GM23338 (cell line): ENCODE measurements at places on chromosomes 7 and 10.

- no peaks in the 10 kb centered on the region for H3K27me3 ChIP-seq
- H3K4me3 ChIP-seq: no peak overlapping the region
- no peak for DNase-seq
- H3K4me1 ChIP-seq: no peaks in the 10 kb centered on the region
Measured at GRCh38 chr7:264541-265191, 25.3 kb upstream of the FOXL3 start.

DNA sequence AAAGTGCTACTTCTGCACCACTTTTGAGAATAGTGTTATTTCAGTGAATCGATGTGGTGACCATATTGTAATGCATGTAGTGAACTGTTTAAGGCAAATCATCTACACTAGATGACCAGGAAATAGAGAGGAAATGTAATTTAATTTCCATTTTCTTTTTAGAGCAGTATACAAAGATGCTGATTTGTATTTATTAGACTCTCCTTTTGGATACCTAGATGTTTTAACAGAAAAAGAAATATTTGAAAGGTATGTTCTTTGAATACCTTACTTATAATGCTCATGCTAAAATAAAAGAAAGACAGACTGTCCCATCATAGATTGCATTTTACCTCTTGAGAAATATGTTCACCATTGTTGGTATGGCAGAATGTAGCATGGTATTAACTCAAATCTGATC, 110.4 kb downstream of the CFTR start:
- no peaks in the 10 kb centered on the region for H3K4me1 ChIP-seq
- no peaks in the 10 kb centered on the region for H3K27me3 ChIP-seq
- no peaks in the 10 kb centered on the region for H3K36me3 ChIP-seq
- no peak overlapping the region for H3K4me3 ChIP-seq
- DNase-seq: no peak
- H3K27ac ChIP-seq: no peak overlapping the region

DNA sequence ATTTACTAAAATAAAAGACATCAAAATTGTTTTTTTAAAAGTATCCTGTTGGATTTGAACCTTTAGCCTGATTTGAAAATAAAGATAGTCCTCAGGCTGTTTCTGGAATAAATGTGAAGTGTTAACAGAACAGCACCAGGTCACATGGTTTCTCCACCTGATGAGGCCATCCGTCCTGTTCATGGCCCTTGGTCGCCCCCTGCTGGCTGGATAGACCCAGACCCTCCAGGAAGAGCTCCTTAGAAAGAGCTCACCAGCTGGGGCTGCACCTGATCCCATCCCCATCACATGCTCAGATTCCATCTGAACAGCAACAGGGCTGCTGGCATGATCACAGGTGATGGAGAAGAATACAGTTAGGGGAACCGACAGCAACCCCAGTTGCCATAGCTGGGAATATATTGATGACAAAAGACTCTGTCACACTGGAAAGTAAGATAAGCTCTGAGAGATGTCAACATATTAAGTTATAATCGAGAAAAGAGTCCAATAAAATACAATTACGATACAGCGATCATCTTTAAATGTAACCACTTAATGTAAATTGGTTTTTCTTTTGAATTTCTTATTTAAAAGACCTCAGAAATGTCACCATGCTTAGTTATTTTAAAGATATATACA, 4.8 kb downstream of the OR2A14 start:
- no peak overlapping the region for H3K27ac ChIP-seq
- no peak overlapping the region for H3K4me3 ChIP-seq
- peak; percentile 96 for DNase-seq
- no peaks in the 10 kb centered on the region for H3K27me3 ChIP-seq
- H3K4me1 ChIP-seq: no peaks in the 10 kb centered on the region
- H3K36me3 ChIP-seq: no peaks in the 10 kb centered on the region

DNA sequence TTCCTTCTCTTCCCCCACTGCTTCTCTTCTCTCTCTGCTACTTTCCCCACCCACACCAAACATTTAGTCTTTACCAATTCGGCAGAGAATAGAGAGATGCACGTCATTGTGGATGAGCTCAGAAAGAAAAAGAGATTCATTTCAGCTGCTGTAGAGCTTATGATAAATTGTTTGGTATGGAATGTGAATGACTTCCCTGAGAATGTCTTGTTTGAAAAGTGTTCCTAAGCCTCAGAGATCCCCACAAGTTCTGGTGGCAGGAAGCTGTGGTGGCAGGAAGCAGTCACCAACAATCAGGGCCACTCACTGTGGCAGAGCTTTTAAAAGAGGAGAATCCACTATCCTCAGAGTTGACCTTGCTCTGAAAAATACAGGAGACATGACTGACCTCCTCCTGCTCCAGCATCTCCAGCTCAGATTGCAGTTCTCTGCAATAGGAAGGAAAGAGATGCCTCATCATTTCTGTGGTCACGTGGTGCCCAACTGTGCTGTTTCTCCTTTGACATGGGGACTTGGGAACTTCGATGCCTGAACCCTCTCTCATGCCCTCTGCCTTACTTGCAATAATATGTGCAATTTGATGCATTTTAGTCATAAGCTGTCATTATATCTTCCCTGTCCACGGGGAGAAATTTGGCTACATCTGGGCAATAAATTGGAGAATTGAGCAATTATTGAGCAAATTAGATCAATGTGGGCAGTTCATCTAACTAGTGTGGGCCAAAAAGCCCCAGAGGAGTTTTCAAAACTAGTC, 76.5 kb downstream of the BMPER start:
- no peak overlapping the region for H3K27ac ChIP-seq
- H3K4me1 ChIP-seq: no peaks in the 10 kb centered on the region
- H3K27me3 ChIP-seq: no peaks in the 10 kb centered on the region

GRCh38 chr10:104441329-104442000, 87.8 kb downstream of the CFAP58 start:
- H3K36me3 ChIP-seq: no peaks in the 10 kb centered on the region
- no peak for DNase-seq
- no peaks in the 10 kb centered on the region for H3K4me1 ChIP-seq

DNA sequence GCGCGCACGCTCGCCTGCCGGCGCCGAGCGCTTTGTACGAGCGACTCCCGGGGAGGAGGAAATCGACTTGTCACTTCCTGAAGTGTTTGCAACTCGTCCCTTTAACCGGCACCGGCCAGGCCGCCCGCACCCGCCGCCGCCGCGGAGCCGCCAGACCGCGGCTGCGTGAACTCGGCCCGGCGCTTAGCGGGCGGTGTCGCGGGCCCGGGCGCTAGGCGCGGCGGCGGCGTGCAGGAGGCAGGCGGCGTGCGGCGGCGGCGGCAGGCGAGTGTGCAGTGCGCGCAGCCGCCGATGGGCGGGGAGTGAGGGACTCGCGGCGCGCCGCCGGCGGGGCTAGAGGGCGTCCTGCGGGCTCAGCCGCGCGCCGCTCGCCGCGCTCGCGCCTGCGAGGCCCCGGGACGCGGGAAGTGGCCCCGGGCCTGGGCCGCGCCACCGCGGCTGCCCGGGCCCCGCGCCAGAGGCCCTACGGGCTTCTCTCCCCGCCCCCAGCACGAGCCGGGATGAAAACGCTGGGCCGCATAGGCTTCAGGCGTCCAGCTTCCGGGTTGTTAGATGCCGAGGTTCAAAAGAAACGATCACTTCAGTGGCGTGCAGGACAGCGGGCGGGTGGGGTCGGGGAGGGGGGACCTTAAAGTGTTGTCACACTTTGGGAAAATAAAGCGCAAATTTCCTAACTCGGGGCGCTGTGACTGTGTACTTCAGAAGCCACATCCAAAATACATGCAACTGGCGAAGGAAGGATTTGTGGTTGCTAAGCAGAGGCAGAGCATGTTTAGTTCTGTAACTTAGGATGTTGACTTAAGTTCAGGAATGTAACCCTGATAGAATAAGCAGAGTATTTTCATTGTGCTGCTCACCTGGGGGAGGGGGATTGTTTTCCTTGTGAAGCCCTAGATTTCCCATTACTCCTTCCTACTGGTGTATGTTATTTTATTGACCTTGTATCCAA, at the start of gene FAM53B:
Gene FAM53B (minus strand): TSS at position 277 of the 949 bp plus-strand sequence. CDS start 37,665 bp downstream, outside the sequence.
- H3K4me1 ChIP-seq: peaks cover 36% of the 10 kb centered on the region
- H3K36me3 ChIP-seq: no peaks in the 10 kb centered on the region
- H3K27me3 ChIP-seq: peaks cover 22% of the 10 kb centered on the region
- DNase-seq: peak; percentile 87

GRCh38 chr7:105097619-105098018, 83.6 kb downstream of the KMT2E start:
- H3K36me3 ChIP-seq: 0 out of 2 replicates have a peak, but pooled peaks cover 8% of the 10 kb centered on the region
- H3K27me3 ChIP-seq: no peaks in the 10 kb centered on the region
- H3K4me1 ChIP-seq: no peaks in the 10 kb centered on the region
- no peak overlapping the region for H3K27ac ChIP-seq

DNA sequence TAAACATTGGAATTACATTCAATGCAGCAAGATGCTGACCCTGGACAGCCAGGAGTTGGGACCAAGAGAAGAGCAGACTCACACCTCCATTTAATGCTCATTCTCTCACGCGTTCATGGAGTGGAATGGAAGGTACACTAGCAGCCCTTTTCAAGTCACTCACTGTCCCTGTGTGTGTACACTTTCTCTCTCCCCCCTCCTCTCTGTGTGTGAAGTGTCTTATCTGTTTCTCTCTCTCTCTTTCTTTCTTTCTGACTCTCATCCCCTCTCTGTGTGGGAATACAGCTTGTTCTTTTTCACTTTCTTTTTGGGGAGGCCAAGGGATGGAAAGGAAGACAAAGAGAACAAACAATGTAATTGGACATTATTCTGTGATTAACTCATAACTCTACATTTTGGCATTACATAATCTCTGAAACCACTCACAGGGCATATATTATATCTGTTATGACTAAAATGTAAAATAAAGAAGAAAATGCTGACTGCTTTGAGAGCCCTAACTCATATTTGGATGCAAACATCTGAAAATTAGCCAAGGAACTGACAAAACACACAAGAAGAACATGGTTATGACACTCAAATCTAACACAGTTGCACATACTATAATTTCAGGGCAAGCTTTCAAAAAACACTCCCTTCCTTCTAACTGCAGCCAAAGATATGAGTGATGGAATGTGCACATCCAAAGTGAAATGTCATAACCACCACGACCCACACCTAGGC, 188.8 kb downstream of the PARD3 start:
- H3K36me3 ChIP-seq: no peaks in the 10 kb centered on the region
- no peaks in the 10 kb centered on the region for H3K4me1 ChIP-seq
- no peak for DNase-seq
- no peaks in the 10 kb centered on the region for H3K27me3 ChIP-seq

DNA sequence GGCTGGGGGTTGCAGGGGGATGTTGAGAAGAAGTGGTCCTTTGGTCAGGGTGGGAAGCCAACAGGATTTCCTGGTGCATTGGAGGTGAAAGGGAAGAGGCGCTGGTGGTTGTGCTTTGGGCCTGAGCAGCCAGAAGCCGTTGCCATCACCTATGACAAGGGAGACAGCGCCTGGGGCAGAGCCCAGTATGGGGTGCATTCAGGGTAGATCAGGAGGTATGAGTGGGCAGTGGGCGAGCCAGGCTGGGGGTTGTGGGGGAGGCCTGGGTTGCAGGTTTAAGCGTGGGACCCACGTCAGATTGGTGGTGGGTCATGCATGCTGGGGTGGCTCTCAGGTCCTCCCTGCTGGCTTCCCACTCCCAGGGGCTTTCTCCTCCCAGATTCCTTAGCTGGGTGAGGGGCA, 6.3 kb upstream of the PILRB start:
- no peaks in the 10 kb centered on the region for H3K27me3 ChIP-seq
- H3K36me3 ChIP-seq: peaks cover 40% of the 10 kb centered on the region
- H3K4me3 ChIP-seq: no peak overlapping the region
- no peak overlapping the region for H3K27ac ChIP-seq
- H3K4me1 ChIP-seq: no peaks in the 10 kb centered on the region

- DNase-seq: no peak
- H3K27me3 ChIP-seq: no peaks in the 10 kb centered on the region
- H3K36me3 ChIP-seq: no peaks in the 10 kb centered on the region
- no peaks in the 10 kb centered on the region for H3K4me1 ChIP-seq
- H3K27ac ChIP-seq: no peak overlapping the region
- H3K4me3 ChIP-seq: no peak overlapping the region
Measured at GRCh38 chr7:142153400-142153799, 41.9 kb downstream of the MGAM2 start.

DNA sequence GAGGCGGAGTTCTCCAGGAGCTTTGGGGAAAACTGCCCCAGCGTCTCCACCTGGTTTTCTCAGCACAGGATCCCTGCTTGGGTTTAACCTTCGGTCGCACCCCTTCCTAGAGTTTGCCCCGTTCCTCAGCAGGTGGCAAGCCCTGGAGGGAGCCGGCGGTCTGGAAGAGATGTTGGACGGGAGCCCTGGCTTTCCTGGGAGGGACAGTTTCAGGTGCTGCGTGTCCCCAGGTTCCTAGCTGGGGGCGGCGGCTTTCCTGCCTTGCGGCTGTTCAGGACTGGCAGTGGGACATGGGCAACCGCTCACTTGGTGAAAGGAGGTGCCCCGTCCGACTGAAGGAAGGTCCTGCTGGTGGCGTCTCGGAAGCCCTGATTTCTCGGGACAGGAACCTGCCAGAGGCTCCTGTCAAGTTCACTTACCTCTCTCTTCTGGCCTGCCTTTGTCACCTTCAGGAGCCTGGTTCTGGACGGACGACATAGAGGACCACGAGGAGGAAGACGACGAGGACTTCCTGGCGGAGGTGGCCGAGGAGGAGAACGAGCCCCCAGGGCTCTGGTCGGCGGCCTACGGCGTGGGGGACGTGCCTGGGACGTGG, 14.8 kb downstream of the ZNF316 start:
- DNase-seq: no peak
- no peak overlapping the region for H3K27ac ChIP-seq
- H3K4me3 ChIP-seq: no peak overlapping the region
- H3K27me3 ChIP-seq: no peaks in the 10 kb centered on the region

- peaks cover 13% of the 10 kb centered on the region for H3K4me1 ChIP-seq
- H3K4me3 ChIP-seq: no peak overlapping the region
- H3K27ac ChIP-seq: no peak overlapping the region
- H3K27me3 ChIP-seq: no peaks in the 10 kb centered on the region
- H3K36me3 ChIP-seq: no peaks in the 10 kb centered on the region
Measured at GRCh38 chr7:54880326-54880989, 121.4 kb upstream of the SEC61G start.

DNA sequence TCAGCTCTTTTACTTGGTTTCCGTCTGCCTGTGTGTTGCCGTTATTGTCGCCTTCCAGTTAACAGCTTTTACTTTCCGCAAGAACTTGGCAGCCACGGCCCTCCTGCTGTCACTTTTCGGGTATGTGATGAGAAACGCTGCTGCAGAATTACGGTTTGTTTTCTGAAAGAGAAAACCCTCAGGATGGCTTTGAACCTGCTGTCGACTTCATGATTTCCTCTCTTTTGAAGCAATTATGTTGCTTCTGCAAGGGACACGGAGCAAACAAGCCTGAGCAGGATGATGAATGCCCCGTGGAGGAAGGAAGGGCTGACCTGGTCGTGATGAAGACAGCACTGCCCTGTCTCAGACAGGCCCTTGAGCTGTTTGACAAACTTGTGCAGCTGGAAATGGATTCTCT, 339.8 kb downstream of the ABCA13 start:
- no peaks in the 10 kb centered on the region for H3K27me3 ChIP-seq
- H3K36me3 ChIP-seq: no peaks in the 10 kb centered on the region
- no peaks in the 10 kb centered on the region for H3K4me1 ChIP-seq
- DNase-seq: no peak
- no peak overlapping the region for H3K4me3 ChIP-seq
- no peak overlapping the region for H3K27ac ChIP-seq

DNA sequence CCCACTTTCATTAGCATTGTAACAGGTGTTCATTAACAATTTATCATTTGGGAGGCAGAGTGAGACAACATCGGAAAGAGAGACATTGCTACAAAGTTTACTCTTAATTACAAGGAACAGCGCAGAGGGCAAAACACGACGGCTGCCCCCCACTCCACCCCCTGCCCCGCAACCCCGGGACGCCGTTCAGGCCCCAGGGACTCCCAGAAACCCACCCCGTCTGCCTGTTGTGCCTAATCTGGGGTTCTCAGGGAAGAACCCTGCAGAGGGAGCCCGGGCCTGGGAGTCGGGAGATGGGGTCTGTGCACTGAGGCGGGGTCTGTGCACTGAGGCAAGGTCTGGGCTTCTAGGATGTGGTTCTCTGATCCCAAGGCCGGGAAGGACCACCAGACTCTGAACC, 25.2 kb downstream of the UNCX start:
- no peak overlapping the region for H3K4me3 ChIP-seq
- DNase-seq: no peak
- H3K27me3 ChIP-seq: no peaks in the 10 kb centered on the region
- H3K4me1 ChIP-seq: no peaks in the 10 kb centered on the region
